EL (cell line): ENCODE measurements at places on chromosomes 3 and 15.

DNA sequence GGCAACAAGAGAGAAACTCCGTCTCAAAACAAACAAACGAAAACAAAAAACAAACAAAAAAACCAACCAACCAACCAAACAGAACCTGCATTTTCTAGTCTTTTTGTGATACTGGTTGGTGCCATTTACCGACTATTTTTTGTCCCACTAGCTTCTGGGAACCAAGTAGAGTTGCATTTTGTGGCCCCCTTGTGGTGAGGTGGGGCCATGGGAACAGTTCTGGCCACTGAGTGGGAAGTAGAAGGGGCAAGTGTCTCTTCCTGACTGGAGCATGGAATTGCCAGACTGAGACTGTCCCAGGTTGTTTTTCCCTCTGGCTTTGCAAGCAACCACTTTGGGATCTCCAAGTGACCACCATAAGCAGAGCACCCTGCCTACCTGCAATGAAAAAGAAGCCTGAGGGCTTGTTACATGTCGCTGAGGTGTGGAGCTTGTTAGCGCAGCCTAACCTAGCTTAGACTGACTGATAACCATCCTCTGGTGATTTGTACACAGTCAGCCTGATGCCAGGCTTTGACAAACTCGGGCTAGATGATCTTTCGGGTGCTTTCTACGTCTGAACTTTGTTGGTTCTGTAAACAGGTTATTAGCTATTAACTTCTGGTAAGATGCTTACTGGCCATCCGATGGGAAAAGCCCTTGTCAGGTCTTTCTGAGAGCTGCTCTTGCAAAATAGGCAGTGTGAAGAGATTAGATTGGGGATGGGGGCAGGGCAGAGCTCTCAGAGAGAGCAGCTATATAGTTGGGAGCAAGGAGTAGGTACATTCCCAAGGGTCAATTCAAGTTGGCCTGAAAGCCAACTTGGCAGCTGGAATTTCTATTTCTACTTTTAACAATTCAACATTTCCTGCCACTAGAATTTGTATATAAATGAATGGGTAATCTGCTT, 172.2 kb downstream of the SSR3 start:
- peak; percentile 44 for DNase-seq

GRCh38 chr15:93035092-93035915, 53.7 kb downstream of the RGMA start:
- DNase-seq = no peak

DNA sequence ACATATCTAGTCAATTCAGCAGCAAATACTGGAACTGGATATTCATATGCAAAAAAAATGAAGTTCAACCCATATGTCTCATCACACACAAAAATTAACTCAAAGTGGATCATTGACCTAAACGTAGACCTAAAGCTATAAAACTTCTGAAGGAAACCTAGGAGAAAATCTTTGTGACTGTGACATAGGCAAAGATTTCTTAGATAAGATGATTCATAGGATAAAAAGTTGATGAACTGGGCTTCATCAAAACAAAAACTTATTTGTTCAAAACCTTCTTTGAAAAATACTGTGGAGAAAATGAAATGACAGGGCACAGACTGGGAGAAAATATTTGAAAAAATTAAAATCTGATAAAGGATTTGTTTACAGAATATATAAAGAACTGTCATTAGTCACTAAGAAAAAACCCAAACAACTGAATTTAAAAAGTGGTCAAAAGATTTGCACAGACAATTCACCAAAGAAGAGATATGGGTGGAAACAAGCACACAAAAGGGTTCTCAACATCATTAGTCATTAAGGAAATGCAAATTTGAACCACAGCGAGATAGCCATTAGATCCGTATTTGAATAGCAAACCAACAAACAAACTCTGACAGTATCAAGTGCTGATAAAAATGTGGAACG, 62.8 kb downstream of the ITGB5 start:
- peak; percentile 53 for DNase-seq

DNA sequence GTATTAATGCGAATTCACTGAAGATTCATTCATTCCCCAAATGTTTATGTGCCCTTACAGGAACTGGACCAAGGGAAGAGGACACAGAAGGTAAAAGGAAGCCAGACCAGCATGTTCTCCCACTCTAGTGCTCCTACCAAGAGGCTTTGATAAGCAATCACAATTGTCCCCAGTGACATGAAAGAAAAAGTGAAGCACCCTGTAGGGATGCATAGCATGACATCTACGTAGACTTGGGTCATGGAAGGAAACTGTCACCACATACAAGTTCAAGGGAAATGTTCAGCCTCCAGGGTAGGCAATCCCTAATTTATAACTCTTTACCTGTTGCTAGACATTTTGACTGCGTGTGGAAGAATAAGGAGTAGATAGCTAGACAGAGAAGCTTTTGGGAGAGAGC, 348.6 kb upstream of the MCTP2 start:
- DNase-seq = no peak

GRCh38 chr15:51752888-51753287, 1.5 kb downstream of the TMOD2 start:
- no peak for DNase-seq

DNA sequence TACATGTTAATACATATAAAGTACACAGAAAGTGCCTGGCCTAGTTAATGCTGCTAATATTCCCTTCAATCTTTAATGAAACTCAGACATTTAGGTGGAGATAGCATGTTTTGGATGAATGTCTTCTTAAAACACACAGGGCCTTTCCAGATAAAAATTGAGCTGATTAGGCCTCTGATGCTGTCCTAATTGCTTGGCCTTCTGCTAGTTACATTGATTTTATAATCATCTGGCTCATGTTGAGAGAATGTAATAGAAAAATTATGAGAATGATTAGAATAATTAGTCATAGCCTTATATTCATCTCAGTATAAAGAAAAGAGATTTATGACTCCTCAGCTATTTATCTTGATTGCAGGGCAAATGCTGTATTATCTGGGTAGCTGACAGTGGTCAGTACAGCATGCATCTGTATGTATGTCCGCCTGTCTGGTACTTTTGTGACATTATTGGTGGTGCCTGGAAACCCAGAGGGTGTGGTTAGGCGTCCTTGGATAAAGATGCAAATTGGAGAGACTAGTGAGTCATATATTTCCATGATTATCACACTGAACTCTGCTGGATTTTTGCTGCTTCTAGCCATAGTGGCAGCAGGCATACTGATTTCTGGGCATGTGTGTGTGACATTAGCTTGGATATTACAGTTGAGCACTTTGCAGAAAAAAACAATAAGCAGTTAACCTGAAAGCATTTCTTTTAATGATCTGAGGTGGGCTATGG, 120.8 kb downstream of the FEZF2 start:
- peak; percentile 3 for DNase-seq

- DNase-seq = peak; percentile 42
Measured at GRCh38 chr15:64749999-64750657, 25.3 kb downstream of the RBPMS2 start.

DNA sequence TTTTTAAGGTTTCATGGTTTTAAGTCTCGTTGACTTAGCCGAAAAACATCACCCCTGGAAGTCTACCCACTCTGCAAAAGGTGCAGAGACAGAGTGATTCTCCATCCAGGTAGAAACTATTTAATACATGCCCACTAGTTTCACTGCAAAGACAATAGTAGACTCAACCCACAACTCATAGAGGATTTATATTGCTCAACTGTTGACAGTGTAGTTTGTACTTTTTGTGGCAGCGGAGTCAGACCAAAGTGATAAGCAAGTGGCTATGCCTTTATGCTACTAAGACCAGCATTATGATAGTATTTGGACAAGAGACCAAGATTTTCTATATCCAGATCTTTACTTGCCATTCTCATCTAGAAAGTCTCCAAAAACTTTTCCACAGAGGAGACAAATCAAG, 98.8 kb upstream of the ZBTB20 start:
- DNase-seq = no peak

DNA sequence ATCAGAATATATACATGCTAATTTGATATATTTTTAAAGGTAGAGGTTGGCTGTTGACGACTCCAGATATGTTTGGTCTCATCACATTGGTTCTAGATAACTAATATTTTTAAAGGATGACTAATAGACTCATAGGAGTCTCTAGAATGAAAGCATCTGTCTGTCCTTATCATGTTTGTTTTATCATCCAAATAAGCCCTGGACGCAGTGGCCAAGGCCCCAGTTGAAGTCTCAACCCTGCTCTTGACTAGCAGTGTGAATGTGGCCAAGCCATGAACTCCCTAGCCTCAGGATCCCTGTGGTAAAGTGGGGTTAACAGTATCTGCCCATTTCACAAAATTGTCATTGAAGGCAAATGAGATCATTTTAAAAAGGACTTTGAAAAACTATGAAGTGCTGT, 53.6 kb downstream of the ABHD2 start:
- DNase-seq = peak; percentile 52

DNA sequence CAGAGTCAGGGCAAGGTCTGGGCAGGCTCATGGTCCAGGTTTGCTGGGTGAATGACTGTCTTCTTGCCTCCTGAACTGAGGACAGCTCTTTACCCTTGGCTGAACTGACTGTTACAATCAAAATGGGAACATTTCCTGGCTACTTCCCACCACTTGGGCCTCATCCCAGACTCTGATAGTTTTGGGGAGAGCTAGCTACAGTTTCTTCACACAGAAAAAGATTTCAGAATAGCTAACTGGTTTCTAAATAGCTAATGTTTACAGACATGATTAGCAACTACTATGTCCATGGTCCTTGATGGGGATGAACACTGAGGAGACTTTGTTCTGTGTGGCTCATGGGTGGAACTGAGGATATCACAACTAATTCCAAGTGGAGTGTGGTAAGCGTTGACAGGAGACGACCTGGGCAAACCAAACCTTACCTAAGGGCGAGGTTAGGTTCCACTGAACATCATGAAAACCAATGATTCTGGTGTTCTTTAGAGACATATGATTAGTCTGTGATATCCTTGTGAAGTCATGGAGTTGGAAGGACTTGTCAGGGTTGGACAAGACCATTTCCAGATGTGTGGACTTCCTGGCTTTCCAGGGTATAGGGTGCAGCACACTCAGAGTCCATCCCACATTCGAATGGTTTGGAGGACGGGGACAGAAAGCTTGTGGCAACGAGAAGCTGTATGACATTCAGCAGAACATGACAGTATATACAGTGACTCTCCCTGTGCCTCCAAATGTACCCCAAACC, 7.3 kb downstream of the ALPK3 start:
- no peak for DNase-seq

- DNase-seq = no peak
Measured at GRCh38 chr15:77480859-77481633, 60.4 kb downstream of the HMG20A start.
